ENCODE measurements at places on chromosomes 16 and 17.

GRCh38 chr16:86471896-86472295, 38.4 kb upstream of the FOXF1 start:
- H3K4me3 ChIP-seq: no peak overlapping the region
- H3K4me1 ChIP-seq: no peaks in the 10 kb centered on the region
- H3K36me3 ChIP-seq: no peaks in the 10 kb centered on the region
- no peak for DNase-seq

GRCh38 chr16:87897521-87898505, 28.5 kb upstream of the SLC7A5 start:
- H3K4me3 ChIP-seq: no peak overlapping the region
- no peaks in the 10 kb centered on the region for H3K4me1 ChIP-seq
- no peaks in the 10 kb centered on the region for H3K36me3 ChIP-seq
- no peaks in the 10 kb centered on the region for H3K27me3 ChIP-seq
- no peak for DNase-seq

- H3K4me3 ChIP-seq: no peak overlapping the region
- no peaks in the 10 kb centered on the region for H3K27me3 ChIP-seq
- DNase-seq: no peak
- H3K4me1 ChIP-seq: no peaks in the 10 kb centered on the region
These were observed 48.5 kb upstream of the CCL2 start for GRCh38 chr17:34206569-34206968.

DNA sequence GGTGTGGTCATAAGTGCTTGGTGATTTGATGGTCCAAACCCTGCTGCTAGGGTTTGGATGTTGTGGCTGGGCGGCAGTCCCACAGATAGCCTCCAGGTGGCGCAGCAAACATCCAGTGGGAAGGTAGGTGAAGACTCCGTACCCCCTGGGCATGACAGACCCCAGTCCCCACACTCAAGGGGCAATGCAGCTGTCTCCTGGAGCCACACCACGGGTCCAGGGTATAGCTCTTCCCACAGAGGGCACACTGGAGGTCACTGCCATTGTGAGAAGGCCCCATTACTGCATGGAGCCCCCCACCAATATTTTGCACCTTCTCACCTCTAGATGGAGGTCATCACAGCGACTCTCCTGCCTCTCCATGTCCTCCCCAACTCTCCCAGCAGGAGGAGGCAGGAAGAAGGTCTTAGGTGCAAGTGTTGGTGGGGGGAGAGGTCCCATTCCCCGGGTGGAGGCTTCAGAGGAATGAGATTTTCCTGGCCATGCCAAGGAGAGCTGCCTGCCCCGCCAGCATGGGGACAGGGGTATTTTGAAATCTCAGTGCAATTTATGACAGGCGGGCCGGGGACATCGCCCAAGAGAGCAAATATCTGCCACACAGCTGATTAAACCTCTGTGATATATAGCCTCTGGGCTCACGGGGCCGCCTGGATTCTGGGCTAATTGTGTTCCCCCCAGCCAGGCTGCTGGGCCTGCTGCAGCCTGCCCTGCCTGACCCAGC, 17.1 kb upstream of the C17orf113 start:
- no peaks in the 10 kb centered on the region for H3K27me3 ChIP-seq
- H3K27ac ChIP-seq: no peak overlapping the region
- peaks cover 5% of the 10 kb centered on the region for H3K4me1 ChIP-seq

DNA sequence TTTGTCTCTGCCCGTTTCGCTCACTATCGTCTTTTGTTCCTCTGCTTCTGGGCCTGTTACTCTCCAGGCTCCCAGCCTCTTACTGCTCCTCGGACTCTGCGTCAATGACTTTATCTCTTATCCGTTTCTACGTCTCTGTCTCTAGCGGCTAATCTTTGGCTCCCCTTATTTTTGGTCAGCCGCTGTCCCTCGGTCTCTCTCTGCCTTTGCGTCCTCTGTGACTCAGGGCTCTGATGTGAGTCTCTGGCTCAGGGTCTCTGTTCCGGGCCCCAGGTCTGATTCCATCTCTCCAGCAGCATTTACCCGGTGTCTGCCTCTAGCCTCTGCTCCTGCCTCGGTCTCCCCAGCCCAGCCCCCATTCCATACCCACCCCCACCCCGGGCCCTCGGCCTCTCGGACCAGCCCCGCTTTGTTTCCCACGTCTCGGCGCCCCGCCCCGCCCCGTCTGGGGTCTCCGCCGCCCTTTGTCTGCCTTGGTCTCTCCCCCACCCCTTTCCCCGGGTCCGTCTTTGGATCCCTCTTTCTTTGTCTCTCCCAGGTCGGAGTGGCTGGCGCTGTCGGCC, 547 bp upstream of the ZNF48 start:
- peaks cover 17% of the 10 kb centered on the region for H3K36me3 ChIP-seq
- no peak for DNase-seq
- H3K4me1 ChIP-seq: no peaks in the 10 kb centered on the region

GRCh38 chr17:37430051-37430627, 23.5 kb downstream of the TADA2A start:
- DNase-seq: no peak
- H3K4me1 ChIP-seq: no peaks in the 10 kb centered on the region
- H3K4me3 ChIP-seq: no peak overlapping the region
- no peak overlapping the region for H3K27ac ChIP-seq
- H3K27me3 ChIP-seq: no peaks in the 10 kb centered on the region

GRCh38 chr17:57466017-57466471, 209.7 kb downstream of the MSI2 start:
- DNase-seq: no peak
- H3K36me3 ChIP-seq: no peaks in the 10 kb centered on the region
- H3K27ac ChIP-seq: no peak overlapping the region
- peaks cover 14% of the 10 kb centered on the region for H3K4me1 ChIP-seq

- H3K36me3 ChIP-seq: no peaks in the 10 kb centered on the region
- H3K27me3 ChIP-seq: no peaks in the 10 kb centered on the region
- H3K4me3 ChIP-seq: no peak overlapping the region
- no peak for DNase-seq
- no peaks in the 10 kb centered on the region for H3K4me1 ChIP-seq
These were observed 299.7 kb downstream of the CDH13 start for GRCh38 chr16:82926500-82926899.

DNA sequence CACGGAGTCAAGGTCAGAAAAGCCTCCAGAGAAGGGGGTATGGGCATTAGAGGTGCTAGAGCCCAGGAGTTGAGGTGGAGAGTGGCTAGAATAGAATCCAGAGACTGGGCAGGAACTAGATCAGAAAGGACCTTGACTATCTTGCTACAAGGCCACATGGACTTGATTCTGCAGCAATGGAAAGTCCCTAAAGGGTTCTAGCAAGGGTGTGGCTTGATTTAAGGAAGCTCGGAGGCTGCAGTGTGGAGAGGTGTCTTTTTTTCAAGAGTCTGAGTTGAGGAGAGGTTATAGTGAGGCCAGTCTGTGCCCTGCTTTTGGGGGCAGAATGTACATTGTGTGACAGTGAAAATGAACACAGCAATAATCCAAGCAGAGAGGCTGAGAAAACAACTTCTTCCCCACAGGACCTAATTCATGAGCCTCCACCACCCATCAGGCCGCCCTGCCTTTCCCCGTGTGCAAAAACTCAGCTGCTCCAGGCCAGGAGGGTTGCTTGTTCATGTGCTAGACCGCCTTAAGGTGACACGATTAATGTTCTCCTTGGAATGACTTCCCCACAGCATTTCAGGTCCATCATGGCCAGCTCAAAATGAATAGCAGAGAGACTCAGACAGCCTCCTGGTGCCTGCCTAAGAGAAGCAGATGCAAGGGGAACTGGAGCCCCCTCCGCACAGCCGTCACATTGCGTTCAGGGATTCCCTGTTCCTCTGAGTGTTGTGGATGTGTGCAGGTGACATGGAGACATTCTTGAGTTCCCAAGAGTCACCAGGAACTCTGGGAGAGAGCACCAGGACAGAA, 8.7 kb upstream of the BEAN1 start:
- DNase-seq: no peak
- no peaks in the 10 kb centered on the region for H3K36me3 ChIP-seq
- H3K4me1 ChIP-seq: no peaks in the 10 kb centered on the region
- H3K27ac ChIP-seq: no peak overlapping the region

Data from iPS DF 6.9 (cell line).